Amniotic stem cell (primary cell): ENCODE measurements at places on chromosomes 6 and 20.

DNA sequence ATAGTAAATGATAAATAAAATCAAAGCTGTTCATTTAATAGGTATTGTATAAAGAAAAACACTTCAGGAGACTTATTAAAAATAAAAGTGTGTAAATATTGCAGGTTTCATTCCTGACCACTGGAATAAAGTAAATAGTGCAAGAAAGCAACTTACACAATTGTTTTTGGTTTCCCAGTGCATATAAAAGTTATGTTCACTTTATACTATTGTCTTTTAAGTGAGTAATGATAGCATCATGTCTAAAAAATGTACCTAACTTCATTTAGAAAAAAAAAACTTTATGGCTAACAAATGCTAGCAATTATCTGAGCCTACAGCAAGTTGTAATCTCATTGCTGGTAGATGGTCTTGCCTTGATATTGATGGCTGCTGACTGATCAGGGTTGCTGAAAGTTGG lies 726.6 kb upstream of the POU3F2 start:
- no peak for DNase-seq

- no peak for DNase-seq
Measured at GRCh38 chr6:170049641-170050561, 241.0 kb downstream of the DLL1 start.

- DNase-seq = no peak
Measured at GRCh38 chr6:108260126-108260808, 573 bp downstream of the SNX3 start.

GRCh38 chr20:34365765-34366213 lies 2.7 kb downstream of the ITCH start:
- no peak for DNase-seq

GRCh38 chr6:111176038-111176759 lies 88.9 kb downstream of the SLC16A10 start:
- no peak for DNase-seq
